Esophagus muscularis mucosa (tissue), 4 donors: ENCODE measurements at places on chromosomes 5 and 9. TPM values are rescaled to one million over a fixed set of nuclear protein-coding genes. Genes with fewer than 3 reads are reported as not detected.

GRCh38 chr9:87290241-87291052 lies 207.2 kb upstream of the DAPK1 start:
- H3K4me1 ChIP-seq: peaks cover 3% of the 10 kb centered on the region
- H3K27me3 ChIP-seq: no peaks in the 10 kb centered on the region
- H3K27ac ChIP-seq: no peak overlapping the region

DNA sequence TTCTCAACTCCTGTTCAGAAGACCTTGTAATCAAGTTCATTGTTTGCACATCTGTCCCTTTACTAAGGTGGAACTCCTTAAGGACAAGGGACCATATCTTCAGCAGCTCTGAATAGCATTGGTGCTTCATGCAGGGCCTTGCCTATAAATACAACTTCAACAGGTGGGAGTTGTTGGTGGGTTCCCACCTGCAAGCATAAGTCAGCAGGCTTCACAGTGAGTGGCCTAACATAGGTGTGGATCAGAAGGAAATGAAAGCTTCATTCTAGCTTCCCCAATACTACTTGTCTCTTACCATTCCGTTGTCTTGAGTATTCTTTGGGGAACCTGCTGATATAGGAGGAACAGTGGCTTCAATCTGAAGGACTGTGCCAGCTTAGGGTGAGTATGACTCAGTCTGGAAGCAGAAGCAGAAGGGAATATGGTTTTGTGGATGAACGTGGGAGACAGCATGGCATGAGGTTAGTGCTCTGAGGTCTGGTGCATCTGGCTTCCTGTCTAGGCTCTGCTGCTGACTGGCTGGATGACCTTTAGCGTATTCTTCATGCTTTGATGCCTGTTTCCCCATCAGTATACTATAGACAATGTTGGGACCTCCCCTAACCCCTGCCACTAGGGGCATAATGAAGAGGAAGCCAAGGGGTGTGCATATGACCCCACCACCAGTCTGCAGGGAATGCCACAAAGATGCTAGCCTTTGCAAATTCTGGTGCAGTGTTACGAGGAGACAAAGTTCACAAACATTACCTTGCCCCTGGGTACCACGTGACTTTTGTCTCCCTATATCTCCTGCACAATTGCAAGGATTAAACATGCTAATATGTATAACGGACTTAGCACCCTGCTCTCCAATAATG lies 192.3 kb downstream of the PALM2AKAP2 start:
- H3K27ac ChIP-seq: no peak overlapping the region
- DNase-seq: no peak
- peaks cover 20% of the 10 kb centered on the region for H3K4me1 ChIP-seq
- no peak overlapping the region for H3K4me3 ChIP-seq

DNA sequence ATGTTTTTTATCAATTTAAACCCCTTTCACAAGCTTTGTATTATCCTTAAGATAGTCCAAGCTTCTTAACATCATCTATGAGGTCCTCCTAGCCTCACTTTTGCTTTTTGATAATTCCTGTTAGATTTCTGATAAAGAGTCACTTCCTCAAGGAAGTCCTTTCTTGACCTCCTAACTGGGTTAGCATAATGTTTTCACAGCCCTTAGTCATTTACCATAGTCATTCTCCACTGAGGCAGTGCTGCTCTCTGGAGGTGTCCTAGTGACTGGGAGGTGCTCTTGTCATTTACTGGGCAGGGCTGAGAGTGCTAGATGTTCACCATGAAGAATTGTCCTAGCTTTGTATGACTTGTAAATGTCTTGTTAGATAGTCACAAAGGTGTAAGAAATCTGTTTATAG lies 26.4 kb downstream of the TNPO1 start:
- H3K36me3 ChIP-seq: no peaks in the 10 kb centered on the region
- no peak for DNase-seq
- H3K27me3 ChIP-seq: no peaks in the 10 kb centered on the region

GRCh38 chr9:101586651-101587050 lies 8.1 kb downstream of the PPP3R2 start:
- no peaks in the 10 kb centered on the region for H3K4me1 ChIP-seq
- H3K27ac ChIP-seq: no peak overlapping the region
- H3K27me3 ChIP-seq: no peaks in the 10 kb centered on the region
- DNase-seq: no peak

DNA sequence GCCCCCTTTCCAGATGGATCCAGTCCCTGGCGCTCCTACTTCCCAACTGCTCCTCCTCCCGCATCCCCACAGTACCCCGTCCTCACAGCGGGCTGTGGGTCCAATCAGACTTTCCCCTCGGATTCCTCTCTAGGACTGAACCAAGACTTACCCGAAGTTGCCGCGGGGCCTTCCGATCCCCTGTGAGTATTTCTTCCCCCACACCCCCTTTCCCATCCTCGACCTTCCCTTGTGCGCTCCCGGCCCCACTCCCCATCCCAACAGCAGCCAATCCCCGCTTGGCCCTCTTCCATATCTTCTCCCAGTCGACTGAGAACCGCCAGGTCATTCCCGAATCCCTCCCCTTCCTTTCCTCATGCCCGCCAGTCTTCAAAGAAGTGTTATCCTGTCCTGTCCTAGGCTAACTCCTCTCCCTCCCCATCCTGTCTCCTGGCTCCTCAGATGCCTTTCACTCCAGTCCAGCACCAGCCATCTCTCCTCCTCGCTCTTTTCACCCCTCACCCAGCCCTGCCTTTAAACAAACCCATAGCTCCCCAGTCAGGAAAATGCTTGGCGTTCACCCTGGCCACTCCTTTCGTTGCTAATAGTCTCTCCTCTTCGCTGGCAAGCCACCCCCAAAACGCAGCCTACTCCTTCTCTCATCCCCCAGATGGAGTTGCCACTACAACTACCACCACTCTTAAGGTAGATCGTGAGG lies 646 bp downstream of the SWI5 start:
- peak; percentile 93 for DNase-seq
- peak overlapping the region; percentile 81 for H3K4me3 ChIP-seq
- H3K36me3 ChIP-seq: peaks cover 18% of the 10 kb centered on the region
- peak overlapping the region; percentile 90 for H3K27ac ChIP-seq
- H3K4me1 ChIP-seq: peaks cover 53% of the 10 kb centered on the region
- H3K27me3 ChIP-seq: no peaks in the 10 kb centered on the region

DNA sequence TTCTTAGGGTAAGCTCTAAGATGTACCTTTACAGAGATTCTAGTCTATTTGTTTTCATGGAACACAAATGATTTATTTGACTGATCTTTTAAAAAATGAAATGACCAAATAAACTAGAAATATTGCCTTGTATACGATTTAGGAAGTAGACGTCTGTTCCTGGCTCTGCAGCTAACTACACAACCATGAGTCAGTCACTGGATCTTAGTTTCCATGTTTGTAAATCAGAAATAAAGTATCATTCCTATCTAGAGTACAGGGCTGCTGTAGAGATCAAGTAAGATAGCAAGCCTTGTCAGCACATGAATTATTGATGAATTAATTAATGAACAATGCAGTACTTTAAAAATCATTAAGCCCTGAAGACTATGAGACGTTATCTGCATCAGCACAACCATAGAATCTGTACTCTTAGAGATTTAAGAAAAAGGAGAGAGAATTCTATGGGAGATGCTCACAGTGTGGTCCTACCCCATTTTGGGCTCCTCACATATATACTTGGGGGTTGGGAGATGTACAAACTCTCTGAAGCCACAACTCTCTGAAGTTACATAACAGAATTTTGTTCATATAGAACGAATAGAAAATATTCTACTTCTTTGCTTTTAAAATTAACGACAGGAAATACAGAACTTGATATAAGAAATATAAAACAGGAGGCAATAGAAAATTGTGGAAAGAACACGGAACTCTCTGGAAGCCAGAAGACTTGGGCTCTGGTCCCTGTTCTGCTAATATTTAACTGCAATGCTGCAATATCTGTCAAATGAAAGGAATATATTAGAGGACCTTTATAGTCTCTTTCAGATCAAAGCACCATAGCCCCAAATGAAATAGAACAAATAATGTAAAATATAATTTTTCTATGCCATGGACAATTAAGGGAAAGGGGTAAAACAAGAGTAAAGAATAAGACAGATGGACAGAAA lies 48.4 kb upstream of the HNRNPA0 start:
- H3K36me3 ChIP-seq: no peaks in the 10 kb centered on the region
- peaks cover 17% of the 10 kb centered on the region for H3K4me1 ChIP-seq
- no peak overlapping the region for H3K27ac ChIP-seq
- H3K4me3 ChIP-seq: no peak overlapping the region
- DNase-seq: no peak

GRCh38 chr5:174421408-174421805 lies 303.0 kb upstream of the MSX2 start:
- no peaks in the 10 kb centered on the region for H3K27me3 ChIP-seq
- peak; percentile 78 for DNase-seq
- no peak overlapping the region for H3K27ac ChIP-seq
- H3K4me1 ChIP-seq: peaks cover 6% of the 10 kb centered on the region
- H3K36me3 ChIP-seq: no peaks in the 10 kb centered on the region

DNA sequence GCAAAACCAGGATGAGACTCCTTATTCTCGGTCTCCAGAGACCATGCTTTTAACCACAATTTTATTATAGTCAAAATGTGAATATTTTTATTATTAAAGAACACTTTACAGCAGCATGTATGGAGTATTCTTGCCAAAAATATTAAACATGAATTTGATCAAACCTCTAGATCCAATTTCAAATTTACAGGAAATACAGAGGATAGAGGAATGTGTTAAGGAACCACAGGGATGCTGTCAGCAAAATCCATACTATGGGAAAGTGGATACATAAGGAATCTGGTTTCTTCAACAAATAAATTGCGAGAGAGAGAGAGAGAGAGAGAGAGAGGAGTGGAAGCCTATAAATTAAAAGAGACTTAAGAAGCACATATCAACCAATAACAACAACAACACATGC lies 348.2 kb upstream of the NUDT12 start:
- no peaks in the 10 kb centered on the region for H3K27me3 ChIP-seq
- H3K36me3 ChIP-seq: no peaks in the 10 kb centered on the region
- DNase-seq: no peak
- H3K27ac ChIP-seq: no peak overlapping the region

The ADRB2 gene
- 6.1 TPM for total RNA-seq

The SPINK13 gene
- not detected for total RNA-seq

The PCAT7 gene
- total RNA-seq: not detected

The KIF4B gene
- under 0.01 TPM for total RNA-seq

The HACD4 gene
- total RNA-seq: 25.0 TPM

The SOX30 gene
- total RNA-seq: 0.34 TPM

The AK1 gene
- 39.1 TPM for total RNA-seq
